ENCODE measurements at places on chromosomes 16 and 17. TPM values are rescaled to one million over a fixed set of nuclear protein-coding genes. Genes with fewer than 3 reads are reported as not detected.
A peak's percentile ranks its signal among the peaks of the same experiment; 100 is the strongest.

DNA sequence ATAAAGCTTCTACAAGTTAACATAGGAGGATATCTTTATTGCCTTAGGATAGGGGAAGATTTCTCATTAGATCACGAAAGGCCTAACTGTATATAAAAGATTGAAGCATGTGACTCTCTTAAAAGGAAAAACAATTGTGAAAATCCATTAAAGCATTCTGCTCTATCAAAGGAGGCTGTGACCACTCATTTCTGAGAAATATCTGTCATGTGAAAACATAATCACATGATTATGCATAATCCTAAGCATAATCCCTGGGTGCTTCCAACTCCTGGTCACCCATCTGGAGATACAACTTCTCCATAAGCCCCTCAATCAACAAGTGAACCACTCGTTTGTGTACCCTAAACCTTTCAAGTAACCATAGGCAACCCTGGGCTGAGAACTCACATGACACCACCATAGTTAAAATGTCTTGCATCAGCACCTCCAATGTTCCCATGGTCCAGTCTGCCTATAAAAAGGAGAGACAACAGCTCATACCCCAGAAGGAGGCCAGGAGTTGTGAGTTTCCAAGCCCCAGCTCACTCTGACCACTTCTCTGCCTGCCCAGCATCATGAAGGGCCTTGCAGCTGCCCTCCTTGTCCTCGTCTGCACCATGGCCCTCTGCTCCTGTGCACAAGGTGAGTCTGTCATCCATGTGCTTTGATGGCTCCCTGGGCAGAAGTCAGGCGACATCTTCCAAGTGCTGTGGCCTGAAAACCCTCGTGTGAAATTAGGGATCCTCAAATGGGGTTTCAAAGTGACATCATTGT, at the start of gene CCL18:
CCL18 (plus strand) TSS at position 487 of the 756 bp plus-strand sequence; CDS start at position 558, 71 bp downstream.
- DNase-seq, result no peak

DNA sequence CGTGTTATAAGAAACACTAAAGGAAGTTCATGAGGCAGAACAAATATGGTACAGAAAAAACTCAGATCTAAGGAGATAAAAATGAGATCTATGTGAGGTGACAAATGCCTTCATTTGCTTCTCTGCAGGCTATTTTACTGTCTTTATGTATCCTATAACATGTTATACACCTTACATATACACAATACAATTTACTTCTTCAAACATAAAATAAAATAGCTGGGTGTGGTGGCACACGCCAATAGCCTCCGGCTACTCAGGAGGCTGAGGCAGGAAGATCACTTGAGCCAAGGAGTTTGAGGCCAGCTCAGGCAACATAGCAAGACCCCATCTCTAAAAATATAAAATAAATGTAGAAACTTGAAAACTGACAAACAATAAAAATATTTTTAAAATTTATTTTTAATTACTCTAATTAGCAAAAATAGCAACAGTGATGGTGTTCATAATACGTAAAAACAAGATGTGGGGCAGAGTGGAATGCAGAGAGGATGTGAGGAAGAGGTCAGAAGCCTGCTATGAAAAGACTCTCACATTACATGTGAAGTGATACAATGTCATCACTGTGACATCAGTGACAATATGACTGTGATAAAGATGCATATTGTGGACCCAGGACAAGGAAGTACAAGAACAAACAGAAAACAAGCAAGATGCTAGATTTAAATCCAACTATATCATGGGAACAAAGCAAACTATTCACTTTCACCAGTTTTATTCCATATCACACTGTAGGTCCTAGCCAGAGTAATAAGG, 31.0 kb downstream of the VPS53 start:
- DNase-seq, result no peak

- no peak for DNase-seq
Observed at GRCh38 chr17:75346906-75347305, 57.7 kb upstream of the SLC25A19 start.

DNA sequence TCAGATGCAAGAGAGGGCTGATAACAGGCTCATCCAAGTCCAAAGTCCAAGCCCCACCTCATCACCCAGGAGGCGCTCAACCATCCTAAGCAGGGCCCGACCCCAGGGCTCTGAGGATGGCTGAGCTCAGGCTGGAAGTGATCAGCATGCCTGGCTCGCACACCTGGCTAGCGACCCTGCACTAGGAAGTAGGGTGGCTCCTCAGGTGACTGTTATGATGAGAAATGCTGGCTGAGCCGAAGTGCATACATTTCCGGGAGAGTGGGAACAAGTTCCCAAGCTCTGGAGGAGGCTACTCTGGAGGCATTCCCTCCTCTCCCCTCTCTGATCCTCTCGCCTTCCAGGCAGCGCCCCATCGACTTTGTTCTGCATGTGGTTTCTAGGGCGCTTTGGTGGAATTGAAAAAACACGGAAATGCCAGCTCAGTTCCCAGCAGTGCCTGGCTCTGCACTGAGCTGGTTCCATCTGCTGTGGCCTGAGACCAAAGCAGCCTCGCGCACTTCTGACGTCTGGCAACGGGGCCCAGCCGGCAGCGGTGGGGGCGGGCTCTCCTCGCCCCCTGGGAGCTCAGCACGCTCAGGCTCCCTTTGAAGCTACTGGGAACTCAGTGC, 130.3 kb downstream of the IRF8 start:
- DNase-seq, result no peak

DNA sequence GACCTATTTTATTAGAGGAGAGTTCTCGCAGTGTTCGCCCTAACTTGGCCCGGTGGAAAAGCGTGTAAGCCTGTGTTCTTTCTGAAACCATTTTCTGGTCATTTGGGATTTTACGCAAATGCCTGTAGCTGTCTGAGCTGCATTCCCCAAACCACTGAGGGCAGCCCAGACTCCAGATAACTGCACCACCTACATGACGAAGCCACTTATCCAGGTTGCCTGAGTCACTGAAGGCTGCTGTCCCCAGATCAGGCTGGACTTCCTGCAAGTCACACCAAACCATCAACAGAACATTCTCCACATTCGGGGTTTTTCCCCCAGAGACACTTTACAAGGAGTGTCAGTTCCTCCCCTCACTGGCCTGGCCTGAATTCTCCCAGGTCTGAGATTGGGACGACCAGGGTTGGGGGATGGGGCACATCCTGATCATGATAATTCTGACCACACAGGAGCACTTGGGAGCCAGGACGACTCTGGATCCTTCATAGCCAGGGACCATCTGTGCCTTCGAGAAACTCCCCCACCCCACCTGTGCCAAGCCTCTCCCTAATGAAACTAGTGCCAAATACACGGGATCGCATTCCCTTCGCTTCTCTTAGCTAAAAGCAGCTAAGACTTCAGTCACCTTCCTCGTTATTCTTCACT, 2.3 kb downstream of the RPRML start:
- DNase-seq, result no peak

GRCh38 chr16:10566613-10567012, 13.8 kb downstream of the EMP2 start:
- no peak for DNase-seq

DNA sequence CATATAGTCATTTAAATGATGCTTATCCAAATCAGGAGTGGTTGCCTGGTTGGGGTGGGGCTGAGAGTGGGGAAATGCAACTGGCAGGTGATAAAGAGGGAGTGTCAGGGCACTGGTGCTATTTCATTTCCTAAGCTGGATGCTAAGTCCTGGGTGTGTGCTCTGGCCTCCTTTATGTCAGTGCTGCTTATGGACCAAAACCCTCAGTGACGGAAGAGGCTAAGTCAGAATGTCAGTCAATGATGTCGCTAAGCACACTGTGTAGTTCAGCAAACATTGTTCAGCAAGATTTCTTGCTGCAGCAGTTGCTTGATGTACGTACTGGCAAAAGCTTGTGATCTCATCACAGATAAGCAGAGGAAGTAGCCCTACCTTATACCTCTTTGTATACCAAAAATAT, 16.4 kb upstream of the FLCN start:
- DNase-seq, result no peak

GRCh38 chr16:15865742-15866141, 8.9 kb upstream of the MYH11 start:
- DNase-seq, result no peak

GRCh38 chr16:3866703-3867431, 13.6 kb downstream of the CREBBP start:
- no peak for DNase-seq

DNA sequence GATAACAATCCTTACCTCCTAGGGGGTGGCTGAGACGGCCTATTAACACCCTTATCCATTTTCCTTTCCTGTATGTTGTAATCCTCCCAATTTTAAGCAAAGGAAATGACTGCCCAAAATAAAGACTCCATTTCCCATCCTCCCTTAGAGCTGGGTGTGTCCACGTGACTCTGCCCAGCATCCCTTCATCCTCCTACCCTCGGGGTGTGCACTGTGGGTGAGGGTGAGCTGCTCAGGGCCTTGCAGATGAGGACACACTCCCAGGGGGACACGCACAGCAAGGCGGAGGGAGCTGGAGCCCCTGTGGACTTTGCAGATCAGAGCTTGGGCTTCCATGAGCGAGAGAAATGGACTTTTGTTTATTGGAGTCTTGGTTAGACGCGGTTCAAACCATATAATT, 186.8 kb downstream of the IRF8 start:
- DNase-seq, result no peak

- DNase-seq, result no peak
Observed at GRCh38 chr17:31691251-31691905, 167.7 kb downstream of the COPRS start.

GRCh38 chr17:13415871-13416416, 185.8 kb downstream of the HS3ST3A1 start:
- no peak for DNase-seq

DNA sequence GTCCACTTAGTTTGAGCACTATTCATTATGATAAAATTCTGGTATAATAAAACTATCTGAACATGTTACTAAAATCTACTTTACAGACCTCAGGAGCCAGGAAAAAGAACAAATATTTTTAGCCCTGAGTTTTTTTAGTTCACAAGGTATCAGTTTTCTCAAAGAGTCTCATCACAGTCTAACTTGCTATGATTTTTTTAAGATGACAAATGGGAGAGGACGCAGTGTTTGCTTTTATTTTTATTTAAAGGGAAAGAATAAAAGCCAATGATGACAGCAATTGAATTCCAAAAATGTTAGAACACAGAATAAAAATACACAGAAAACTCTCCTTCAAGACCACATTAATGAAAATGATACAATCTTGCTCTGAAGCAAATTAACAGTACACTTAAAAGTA, 7.4 kb downstream of the MED13 start:
- DNase-seq, result no peak

GRCh38 chr17:1111599-1112443, 68.0 kb downstream of the ABR start:
- DNase-seq, result peak; percentile 52

GRCh38 chr16:85989863-85990643, 91.1 kb downstream of the IRF8 start:
- no peak for DNase-seq

- DNase-seq, result no peak
Observed at GRCh38 chr17:28199115-28199514, 119.9 kb upstream of the TMEM97 start.

- DNase-seq, result no peak
Observed at GRCh38 chr17:21275047-21275578, 9.4 kb upstream of the MAP2K3 start.

DNA sequence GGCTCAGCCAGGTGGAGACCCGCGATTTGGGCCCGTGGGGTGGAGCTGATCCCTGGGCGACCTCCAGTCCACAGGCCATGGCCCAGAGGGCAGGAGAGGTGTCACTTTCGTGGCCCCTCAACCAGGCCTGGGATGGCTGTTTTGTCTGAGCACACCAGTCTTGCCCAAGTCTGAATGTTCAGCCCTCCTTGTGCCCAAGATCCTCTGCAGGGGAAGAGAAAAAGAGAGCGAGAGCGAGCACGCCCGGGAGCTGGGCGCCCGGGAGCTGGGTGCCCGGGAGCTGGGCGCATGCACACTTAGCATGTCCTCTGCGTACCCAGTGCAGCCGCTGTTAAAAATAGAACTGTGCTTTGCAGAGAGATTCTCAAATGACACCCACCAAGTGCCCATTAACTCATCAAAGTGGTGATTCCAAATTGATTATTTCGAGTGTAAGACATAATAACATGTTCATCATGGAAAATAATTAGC, 403.3 kb upstream of the TNRC6C start:
- no peak for DNase-seq

GRCh38 chr17:21330436-21331160, 45.6 kb upstream of the KCNJ12 start:
- DNase-seq, result no peak

DNA sequence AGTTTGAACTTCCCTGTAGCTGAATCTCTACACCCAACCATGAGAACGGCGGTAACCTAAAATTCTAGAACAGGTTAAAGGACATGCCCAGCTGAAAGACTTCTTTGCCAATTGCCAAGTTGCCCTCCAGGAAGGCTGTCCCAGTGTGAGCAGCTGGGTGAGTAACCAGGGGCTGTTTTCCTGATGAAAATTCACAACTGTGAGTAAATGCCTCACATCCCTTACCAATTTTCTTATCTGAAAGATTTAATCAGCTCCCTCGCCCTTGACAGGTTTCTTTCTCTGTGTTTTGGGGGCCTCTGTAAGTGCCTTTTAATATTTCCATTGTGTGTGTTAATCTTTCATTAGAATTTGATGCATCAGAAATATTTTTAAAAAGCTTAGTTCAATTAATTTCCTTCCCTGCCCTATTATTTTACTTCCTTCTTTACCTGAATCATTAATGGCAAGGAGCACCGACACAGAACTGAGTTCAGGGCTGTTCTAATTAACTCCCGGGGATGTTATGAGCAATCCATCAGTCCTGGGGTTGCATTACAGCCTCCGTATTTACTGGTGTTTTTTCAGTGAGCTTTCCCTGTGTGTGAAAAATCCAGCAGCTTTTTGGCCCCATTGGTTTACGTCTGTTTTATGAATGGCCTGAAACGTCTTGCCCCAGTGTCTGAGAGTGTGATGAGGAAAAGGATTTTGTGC, 152.9 kb downstream of the CLEC16A start:
- DNase-seq, result no peak

DNA sequence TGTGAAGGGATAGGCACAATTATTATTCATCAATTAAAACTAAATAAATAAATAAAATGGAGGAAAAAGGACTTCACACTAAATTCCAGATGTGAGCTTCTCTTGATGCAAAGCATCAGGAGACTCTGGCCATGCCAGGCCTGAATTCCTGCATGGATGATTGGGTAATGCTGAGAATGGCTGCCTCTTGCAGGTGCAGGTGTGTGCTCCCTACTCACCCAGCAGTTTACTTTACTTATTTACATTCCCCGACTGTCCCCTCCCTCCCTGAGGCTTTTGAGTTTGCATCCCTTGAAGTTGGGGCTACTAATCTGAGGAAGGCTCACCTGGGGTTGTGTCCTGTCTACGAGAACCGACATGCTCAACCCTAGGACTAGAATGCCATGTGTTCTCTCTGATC, 200.4 kb downstream of the SHISA9 start:
- DNase-seq, result no peak

Gene TNFRSF13B
- total RNA-seq, result not detected

Gene ITGA2B
- total RNA-seq, result 0.28 TPM

Gene OMG
- total RNA-seq, result not detected

Gene EVPLL
- total RNA-seq, result not detected

Gene RNF112
- 2.8 TPM for total RNA-seq

Gene CMTM2
- total RNA-seq, result 1.7 TPM

Gene DPEP3
- total RNA-seq, result not detected
